T-helper 2 cell (primary cell): ENCODE measurements at places on chromosomes 16 and 17.

DNA sequence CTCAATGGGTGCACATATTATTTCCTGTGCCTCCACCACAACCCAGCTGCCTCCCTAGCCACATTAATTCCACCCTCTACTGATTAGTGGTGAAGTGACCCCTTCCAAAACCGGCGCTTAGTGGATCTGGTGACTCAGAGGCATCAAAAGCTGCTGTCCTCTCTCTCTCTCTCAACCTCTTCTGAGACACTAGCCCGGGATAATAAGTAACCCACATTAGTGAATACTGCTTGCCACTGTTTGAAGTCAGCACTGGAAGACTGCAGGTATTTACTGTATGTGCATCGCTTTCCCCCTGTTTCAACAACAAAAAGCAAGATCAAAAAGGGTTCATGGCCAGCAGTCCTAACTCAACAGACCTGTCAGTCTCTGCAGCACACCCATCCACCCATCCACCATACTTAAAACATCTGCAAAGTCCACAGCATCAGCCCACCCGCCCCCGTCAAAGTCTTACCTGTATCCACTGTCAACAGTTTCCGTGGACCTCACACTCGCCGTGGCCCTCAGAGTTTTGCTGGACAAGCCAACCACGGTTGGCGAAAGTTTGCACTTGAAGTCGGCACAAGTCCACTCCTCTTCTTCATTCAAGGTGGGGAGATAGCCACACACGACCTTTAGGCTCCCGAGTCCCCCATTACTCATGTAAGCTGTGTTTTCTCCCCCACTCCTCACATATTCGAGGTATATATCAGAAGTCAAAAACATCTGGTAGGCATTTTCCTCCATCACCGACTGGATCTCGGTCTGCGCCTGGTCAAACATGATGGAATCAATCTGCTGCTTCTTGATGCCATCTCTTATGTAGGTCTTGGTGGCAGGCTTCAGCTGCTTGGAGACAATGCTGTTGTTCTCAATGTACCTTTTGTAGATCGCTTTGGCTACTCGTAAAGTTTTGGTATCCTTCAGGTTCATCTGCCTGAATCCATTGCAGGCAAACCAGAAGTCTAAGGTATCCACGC lies 3.8 kb downstream of the AXIN2 start:
- peak; percentile 82 for DNase-seq

- no peak for DNase-seq
Measured at GRCh38 chr17:27895123-27895895, 2.1 kb upstream of the LYRM9 start.

DNA sequence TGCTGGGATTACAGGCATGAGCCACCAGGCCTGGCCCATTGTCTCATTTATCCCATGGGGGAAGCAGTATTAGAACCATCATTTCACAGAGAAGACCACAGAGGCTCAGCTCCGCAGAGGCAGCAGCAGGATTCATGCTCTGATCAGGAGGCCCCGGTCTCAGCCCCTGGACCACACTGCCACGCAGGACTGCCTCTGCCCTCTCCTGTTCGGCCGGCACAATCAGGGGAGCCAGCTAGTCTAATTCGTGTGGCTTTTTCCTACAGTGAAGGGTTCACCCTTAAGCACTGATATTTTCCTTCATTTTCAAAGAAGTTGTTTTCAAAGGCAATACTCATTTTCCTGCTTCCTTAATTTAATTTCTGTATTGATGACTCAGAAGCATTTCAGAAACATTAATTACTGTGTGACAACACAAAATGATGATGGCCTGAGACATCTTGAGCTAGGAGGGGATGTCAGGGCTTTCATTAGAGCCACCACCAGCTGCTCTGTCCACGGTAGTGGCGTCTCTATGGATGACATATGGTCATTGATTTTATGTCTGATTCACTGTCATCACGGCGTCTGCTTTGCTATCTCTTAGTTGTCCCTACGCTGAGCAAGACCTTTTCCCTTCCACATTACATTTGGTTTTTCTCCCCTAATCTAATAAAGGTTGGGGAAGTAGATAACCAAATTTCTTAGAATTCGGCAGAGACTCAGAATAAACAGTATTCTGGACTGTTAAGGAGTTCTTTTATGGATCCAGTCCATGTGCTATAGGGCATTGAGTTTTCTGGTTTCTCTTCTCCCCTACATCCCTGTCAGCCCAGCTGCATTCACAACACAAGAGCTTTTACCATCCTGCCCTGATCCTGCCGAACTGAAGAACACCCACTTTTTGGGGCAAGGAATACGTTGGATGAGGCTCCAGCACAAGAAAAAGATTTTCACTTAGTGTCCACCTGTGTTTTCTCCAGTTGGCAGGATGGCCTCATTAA lies 314.0 kb downstream of the SLC39A11 start:
- no peak for DNase-seq

DNA sequence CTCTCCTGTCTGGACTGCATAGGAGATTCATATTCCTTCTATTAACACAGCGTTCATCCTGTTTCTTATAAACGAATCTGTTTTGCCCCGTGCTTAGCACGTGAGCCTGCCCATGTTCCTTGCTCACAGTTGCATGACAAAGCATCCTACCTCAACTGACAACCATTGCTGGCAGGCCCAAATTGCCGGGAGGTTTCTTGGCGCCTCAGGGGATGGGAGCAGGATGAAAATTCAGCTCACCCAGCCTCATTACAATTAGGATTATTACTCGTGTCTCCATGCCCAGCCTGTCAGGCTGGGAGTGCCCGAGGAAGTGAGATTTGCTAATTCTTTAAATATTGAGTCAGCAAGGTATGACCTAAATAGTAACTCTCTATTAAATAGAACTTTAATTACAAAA lies 36.7 kb upstream of the HELZ start:
- DNase-seq = no peak

DNA sequence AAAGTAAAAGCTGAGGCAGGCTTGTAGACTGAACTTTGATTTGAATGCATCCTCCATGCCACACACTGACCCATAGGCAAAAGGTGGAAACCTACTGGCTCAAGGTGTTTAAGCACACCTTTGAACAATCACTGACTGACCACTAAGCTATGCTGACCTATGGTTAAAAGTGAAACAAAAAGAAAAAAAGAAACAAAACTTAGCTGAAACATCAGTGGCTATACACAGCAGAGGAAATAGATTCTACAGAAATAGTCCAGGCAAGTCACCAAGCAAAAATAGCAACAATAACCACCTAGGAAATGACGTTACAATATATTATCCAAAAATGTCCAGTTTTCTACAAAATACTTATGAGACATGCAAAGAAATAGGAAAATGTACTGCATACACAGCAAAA lies 60.2 kb downstream of the RPGRIP1L start:
- DNase-seq = no peak

DNA sequence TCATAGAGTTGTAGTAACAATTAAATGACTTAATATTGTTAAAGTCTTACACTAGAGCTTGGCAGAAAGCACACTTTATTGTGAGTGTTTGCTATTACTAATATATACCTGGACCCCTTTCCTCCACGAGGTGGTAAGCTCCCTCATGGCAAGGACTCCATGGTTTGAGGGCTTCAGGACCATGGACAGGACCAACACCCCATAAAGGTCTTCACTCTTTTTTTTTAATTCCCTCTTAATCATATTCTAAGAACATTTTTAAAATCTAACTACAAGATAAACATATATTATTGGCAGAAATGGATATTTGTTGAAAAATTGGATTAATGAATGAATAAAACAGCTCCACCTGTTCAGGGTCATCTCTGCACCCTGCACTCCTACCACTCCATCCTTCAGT lies 154.5 kb downstream of the CBLN1 start:
- DNase-seq = no peak

DNA sequence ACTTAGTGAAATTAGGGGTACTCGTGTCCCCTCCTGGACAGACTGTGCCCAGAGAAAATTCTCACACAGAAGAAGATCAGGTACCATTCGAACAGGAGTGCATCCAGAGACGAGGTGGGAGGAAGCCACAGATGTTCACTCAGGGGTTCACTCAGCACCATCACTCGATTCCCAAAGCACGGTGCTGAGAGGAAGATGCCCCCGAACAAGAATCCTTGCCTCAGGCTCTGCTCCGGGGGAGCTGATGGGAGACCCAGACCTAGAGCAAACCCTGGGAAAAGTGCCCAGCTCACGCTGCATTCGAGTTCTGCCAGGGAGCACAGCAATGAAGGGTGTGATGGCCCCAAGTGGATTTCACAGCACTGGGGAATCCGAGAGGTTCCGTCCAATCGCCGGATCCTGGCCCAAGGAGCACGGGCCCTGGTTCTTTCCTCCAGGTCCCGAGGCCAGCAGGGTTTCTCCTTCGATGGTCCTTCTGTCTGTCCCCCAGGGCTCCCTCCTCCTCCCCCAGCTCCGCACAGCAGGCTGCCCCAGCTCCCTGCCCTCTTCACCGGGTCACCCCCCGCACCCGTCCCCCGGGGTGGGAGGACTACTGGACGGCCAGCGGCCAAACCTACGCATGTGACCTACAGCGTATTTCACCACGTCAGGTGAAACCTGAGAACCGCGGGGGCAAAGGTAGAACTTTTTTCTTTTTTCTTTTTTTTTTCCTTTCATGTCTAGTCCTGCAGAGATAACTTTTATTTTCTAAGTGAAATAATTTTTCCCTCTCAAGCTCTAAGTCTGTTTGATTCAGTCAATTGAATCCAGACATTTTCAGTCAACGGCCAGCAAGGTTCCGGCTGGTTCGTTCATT lies 10.2 kb upstream of the UBE2I start:
- no peak for DNase-seq

DNA sequence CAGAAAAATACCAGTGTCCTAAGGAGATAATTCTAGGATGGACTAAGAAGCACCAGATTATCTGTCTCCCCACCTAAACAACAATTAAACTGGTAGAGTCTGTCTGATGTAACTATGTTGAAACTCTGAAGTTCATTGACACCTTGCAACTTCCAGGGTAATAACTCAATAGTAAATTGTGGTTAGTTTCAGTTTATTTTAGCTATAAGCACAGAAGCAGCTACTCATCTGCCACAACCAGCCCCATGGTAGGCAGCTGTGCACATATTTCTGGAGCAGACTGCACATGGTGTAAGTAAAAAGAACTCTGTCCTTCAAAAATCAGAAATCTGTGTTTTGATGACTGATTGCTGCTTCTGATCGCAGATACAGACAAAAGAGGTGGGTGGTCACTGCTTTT lies 852.1 kb downstream of the CDH11 start:
- DNase-seq = no peak

- DNase-seq = no peak
Measured at GRCh38 chr16:21128991-21129390, 21.7 kb downstream of the DNAH3 start.

- peak; percentile 33 for DNase-seq
Measured at GRCh38 chr16:85652431-85653221, 36.1 kb downstream of the GINS2 start.

DNA sequence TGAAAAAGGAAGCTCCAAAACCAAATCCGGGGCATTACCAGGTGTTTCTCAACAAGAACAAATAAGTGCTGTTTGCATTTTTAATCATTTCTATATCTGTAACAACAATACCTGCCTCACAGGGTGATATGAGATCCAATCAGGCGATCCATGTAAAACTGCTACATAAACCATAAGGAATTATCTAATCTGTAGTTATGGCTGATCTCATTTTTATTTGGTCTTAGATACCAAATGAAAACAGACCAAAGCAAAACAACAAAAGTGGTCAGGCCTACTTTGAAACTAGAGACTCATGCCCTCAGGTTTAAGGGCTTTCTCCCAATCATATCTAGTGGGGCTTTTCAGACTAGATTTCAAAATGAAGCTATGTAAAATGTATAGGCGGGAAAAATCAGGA lies 28.3 kb downstream of the XPO6 start:
- no peak for DNase-seq

DNA sequence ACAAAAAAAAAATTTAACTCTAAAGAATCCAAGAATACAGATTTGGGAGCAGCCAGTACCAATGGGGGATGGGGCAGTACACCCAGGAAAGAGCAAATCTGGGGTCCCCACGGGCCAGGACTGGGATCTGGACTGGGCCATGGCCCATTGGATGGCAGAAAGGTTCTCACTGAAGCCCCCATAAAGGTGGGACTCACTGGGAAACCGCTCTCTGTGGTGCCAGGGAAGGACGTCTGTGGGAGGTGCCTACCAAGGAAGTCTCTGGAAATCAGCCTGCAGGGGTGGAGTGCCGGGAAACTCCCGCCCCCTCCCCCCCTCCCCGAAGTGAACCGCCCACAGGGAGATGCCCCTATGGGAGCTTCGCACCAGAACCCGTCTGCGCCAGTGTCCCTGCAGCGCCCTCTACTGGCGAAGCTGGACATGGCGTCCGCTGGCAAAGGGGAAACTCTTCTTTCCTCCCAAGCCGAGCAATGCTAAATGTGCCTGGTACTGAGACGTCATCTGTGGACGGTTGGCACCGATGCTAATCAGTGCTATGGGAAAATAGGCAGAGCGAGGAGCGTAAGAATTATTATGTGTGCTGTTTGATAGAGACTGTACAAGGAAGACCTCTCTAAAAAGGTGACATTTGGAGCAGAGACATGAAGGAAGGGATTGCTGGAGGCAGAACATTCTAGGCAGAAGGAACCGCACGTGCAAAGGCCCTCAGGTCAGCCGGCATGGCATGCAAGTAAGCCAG lies 671.1 kb downstream of the WWOX start:
- DNase-seq = peak; percentile 68

- DNase-seq = no peak
Measured at GRCh38 chr17:80873307-80873951, 118.2 kb upstream of the CHMP6 start.

- no peak for DNase-seq
Measured at GRCh38 chr17:3735515-3735914, 11.8 kb downstream of the HASPIN start.

DNA sequence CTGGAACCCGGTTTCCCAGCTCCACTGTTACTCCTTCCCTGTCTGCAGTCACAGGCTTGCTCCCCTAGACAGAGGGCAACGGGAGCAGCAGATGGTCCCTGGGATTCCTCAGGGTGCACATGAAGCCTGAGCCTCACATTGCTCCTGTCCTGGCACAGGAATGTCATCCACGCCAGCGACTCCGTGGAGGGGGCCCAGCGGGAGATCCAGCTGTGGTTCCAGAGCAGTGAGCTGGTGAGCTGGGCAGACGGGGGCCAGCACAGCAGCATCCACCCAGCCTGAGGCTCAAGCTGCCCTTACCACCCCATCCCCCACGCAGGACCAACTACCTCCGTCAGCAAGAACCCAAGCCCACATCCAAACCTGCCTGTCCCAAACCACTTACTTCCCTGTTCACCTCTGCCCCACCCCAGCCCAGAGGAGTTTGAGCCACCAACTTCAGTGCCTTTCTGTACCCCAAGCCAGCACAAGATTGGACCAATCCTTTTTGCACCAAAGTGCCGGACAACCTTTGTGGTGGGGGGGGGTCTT lies 1.6 kb upstream of the DECR2 start:
- DNase-seq = no peak
